ENCODE measurements at places on chromosomes 16 and 17. TPM values are rescaled to one million over a fixed set of nuclear protein-coding genes. Genes with fewer than 3 reads are reported as not detected.
A peak's percentile ranks its signal among the peaks of the same experiment; 100 is the strongest.

UTP18 gene
- total RNA-seq = 18.3 TPM

UTS2R gene
- total RNA-seq = not detected

- peak overlapping the region; percentile 98 for H3K27ac ChIP-seq
- peaks cover 3% of the 10 kb centered on the region for H3K36me3 ChIP-seq
- DNase-seq = peak; percentile 91
- peaks cover 49% of the 10 kb centered on the region for H3K4me1 ChIP-seq
- H3K4me3 ChIP-seq = peak overlapping the region; percentile 91
These were observed 618 bp downstream of the TRIM47 start for GRCh38 chr17:75877752-75878173.

- H3K4me3 ChIP-seq = no peak overlapping the region
- H3K36me3 ChIP-seq = peaks cover 11% of the 10 kb centered on the region
- no peaks in the 10 kb centered on the region for H3K27me3 ChIP-seq
- H3K4me1 ChIP-seq = no peaks in the 10 kb centered on the region
These were observed 12.9 kb downstream of the IL21R start for GRCh38 chr16:27414788-27415431.

DNA sequence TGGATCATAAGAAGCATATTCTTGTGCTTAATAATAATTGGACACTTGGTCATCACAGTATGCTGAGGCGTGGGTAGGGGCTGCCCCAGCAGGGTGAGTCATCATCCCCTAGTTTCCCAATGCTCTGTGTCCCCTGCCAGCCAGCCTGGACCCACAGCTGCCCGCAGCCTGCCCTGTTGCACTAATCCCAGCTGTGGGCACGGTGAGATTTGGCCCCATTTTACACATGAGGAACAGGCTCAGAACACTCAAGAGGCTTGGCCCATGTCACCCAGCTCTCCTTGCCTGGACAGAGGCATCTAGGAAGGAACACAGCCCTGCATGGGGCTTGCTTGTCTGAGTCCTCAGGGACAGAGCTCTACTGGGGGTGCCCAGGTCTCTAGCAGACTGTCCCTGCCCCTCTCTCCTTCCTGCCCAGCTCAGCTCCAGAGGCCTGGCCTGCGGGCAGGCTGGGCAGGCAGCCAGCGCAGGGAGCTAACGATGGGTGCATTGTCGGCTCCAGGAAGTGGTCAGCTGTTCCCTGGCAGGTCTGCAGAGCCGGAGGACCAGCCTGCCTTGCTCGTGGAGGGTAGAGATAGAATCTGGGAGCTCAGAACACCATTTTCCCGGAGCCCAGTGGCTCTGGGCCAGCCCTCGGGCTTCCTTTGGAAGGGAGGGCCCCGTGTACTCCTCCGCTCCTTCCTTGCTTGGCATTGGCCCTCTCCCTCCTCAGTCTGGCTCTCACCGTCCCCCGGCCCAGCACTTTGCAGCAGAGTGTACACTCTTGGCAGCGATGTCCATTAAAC, 189.4 kb downstream of the RAB11FIP4 start:
- no peaks in the 10 kb centered on the region for H3K27me3 ChIP-seq
- peak overlapping the region; percentile 28 for H3K4me3 ChIP-seq
- peaks cover 48% of the 10 kb centered on the region for H3K4me1 ChIP-seq
- peak overlapping the region; percentile 95 for H3K27ac ChIP-seq
- peaks cover 6% of the 10 kb centered on the region for H3K36me3 ChIP-seq
- DNase-seq = no peak

DNA sequence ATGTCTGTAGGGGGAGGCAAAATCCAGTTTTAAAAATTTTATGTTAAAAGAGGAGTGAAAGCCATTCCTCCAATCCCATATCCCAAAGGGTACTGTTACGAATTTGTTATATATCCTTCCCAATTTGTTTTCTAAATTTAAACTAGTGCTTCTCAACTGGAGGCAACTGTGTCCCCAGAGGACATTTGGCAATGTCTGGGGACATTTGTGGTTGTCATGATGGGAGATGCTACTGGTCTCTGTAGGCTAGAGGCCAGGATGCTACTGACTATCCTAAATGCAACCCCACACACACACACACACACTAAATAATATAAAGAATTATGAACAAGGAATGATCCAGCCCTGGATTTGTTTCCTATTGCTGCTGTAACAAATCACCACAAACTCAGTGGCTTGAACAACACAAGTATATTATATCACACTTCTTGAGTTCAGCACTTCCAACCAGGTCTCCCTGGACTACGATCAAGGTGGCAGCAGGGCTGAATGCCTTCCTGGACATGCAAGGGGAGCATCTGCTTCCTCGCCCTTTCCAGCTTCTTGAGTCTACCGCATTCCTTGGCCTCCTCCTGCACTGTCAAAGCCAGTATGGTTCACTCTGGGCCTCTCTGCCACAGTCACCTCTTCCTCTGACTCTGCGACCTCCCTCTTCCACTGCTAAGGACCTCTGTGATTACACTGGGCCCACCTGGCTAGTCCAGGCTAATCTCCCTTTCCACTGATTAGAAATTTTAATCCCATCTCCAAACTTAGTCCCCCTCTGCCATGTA, 30.1 kb downstream of the ARHGAP17 start:
- H3K4me1 ChIP-seq = peaks cover 82% of the 10 kb centered on the region
- no peak overlapping the region for H3K4me3 ChIP-seq
- no peaks in the 10 kb centered on the region for H3K27me3 ChIP-seq
- no peak for DNase-seq

DNA sequence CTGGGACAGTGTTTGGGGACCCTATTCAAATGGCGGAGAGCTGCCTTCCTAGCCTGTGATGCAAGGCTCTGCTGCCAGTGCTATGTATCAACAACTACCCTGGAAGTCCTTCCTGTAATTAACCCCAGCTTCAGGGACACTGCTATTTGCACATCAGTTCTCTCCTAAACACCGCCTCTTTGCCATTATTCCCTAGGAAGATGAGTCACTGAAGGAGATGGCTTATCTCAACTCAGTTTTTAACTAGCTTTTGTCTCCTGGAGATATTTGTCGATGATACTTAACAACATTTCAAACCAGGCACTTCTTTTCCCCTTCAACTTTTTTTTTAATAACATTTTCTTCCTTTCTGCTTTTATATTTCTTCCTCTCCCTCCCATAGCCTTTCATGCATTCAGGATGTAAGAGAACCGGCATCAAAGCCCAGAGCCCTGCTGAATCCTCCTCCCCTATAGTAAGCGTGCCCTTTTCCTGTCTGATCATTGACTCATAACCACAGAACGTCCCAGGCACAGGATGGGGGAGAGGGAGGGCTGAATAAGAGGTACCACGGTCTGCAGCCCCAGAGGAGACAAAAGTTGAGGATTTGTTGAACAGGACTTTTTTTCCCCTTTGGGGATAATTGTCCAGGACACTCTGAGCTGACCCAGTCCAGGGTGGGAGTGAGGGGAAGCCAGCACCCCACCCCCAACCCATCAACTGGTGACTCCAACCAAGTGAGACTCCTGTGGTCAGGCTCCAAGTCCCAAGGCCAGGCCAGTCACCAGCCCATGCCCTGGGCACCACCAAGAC, 387.8 kb upstream of the SALL1 start:
- H3K4me3 ChIP-seq = no peak overlapping the region
- H3K36me3 ChIP-seq = no peaks in the 10 kb centered on the region
- DNase-seq = no peak
- peaks cover 6% of the 10 kb centered on the region for H3K4me1 ChIP-seq

DNA sequence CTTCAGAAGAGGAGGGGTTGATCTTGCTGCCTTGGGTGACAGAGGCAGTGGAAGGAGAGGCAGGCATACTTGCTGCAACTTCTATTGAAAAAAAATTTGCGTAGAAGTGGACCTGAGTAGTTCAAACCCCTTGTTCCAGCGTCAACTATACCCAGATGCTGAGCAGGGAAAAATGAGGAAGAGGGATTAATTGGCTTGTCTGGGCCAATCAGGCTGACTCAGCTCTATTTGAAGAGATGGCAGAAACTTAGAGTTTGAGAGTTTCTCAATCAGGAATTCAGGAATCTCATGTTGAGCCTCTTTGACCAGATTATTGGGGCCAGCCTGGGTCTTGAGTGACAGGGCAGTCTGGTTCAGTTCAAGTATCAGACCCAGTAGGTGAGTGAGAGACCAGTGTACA, 17.6 kb downstream of the CASC3 start:
- no peak overlapping the region for H3K27ac ChIP-seq
- no peaks in the 10 kb centered on the region for H3K27me3 ChIP-seq

WDR90 gene
- 17.0 TPM for total RNA-seq

GRCh38 chr16:79067600-79067999, 532.9 kb downstream of the MAF start:
- no peak overlapping the region for H3K27ac ChIP-seq
- DNase-seq = no peak

CHST5 gene
- total RNA-seq = 0.17 TPM

DNA sequence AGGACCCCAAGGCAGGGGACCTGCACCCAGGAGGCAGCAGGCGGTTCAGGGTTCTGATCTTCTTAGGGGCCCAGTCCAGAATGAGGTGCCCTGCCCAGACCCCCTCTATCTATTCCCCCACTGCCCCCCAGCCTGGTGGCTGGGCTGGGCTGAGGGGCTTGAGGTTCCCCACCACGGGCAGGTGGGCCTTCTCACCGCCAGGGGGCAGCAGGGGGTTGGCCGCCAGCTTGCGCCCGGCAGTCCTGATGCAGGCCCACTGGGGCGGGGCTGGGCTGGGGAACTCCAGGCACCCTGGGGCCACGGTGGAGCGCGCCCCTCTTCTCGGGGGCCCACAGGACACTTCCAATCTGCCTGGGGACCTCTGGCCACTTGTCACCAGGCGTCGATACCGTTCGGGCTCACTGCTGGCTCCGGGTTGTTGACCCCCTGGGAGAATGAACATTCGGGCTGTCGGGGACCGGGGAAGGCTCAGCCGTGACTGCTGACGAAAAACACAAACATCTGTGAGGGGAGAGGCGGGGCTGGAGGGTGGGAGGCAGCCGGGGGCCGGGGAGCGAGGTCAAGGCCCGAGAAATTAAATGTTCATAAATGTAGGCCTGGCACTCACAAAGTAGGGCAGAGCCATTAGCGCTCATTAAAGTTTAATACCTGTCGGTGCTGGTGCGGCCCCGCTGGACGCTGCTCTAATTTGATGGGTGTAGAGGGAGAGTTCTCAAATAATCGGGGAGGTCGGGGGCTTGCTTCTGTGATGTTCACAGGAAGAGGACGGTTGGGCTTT, 219.3 kb upstream of the GSE1 start:
- no peaks in the 10 kb centered on the region for H3K36me3 ChIP-seq
- H3K27ac ChIP-seq = no peak overlapping the region
- peak; percentile 86 for DNase-seq
- no peak overlapping the region for H3K4me3 ChIP-seq
- peaks cover 58% of the 10 kb centered on the region for H3K4me1 ChIP-seq
- H3K27me3 ChIP-seq = peaks cover 1% of the 10 kb centered on the region

DNA sequence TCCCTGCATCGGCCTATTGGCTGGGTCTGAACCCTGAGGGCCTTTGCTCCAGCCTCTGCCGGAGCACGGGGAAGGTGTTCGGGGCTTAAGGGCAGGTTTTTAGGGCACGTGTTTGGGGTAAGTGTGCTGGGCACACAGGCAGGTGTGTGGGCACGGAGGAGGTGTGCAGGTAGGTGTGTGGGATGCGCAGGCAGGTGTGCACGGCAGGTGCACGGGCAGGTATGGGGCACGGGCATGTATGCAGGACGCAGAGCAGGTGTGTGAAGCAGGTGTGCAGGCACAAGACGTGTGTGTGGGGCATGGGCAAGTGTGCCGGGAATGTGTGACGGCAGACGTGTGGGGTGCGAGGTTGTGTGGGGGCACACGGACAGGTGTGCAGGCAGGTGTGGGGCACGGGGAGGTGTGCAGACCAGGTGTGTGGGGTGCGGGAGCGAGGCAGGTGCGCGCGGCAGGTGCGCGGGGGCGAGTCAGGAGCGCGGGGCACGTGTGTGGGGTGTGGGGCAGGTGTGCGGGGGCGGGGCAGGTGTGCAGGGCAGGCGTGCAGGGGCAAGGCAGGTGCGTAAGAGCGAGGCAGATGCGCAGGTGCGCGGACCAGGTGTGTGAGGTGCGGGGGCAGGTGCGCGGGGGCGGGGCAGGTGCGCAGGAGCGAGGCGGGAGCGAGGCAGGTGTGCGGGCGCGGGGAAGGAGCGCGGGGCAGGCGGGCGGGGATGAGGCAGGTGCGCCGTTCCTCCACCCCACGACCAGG, 28.6 kb upstream of the METRNL start:
- DNase-seq = no peak
- peaks cover 14% of the 10 kb centered on the region for H3K4me1 ChIP-seq
- H3K27ac ChIP-seq = peak overlapping the region; percentile 69
- H3K4me3 ChIP-seq = peak overlapping the region; percentile 80
- H3K36me3 ChIP-seq = peaks cover 6% of the 10 kb centered on the region

GRCh38 chr17:4448197-4448980, 14.6 kb downstream of the SPNS3 start:
- no peak overlapping the region for H3K4me3 ChIP-seq
- peaks cover 6% of the 10 kb centered on the region for H3K27me3 ChIP-seq
- H3K27ac ChIP-seq = no peak overlapping the region
- no peaks in the 10 kb centered on the region for H3K36me3 ChIP-seq
- peaks cover 2% of the 10 kb centered on the region for H3K4me1 ChIP-seq

DNA sequence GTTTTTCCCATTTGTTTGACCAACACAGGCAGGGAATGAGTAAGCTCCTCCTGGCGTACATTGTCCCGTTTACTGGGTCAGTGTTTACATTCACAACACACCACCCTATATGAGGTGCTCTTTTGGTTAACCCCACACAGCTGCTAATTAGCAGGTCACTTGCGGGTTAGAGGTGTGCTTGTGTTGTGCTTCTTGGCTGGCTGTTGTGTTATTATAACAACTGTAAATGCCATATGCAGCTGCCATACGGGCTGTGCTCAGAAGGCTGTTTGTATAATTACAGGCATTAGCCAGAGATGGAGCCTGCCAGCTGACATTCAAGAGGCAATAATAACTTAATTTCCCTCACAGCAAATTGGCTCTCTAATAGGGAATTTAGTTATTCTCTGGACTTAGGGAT, 205.1 kb upstream of the ELAC2 start:
- H3K27me3 ChIP-seq = peaks cover 47% of the 10 kb centered on the region
- DNase-seq = no peak
- no peaks in the 10 kb centered on the region for H3K4me1 ChIP-seq
- no peaks in the 10 kb centered on the region for H3K36me3 ChIP-seq
- H3K27ac ChIP-seq = no peak overlapping the region
- H3K4me3 ChIP-seq = no peak overlapping the region

DNA sequence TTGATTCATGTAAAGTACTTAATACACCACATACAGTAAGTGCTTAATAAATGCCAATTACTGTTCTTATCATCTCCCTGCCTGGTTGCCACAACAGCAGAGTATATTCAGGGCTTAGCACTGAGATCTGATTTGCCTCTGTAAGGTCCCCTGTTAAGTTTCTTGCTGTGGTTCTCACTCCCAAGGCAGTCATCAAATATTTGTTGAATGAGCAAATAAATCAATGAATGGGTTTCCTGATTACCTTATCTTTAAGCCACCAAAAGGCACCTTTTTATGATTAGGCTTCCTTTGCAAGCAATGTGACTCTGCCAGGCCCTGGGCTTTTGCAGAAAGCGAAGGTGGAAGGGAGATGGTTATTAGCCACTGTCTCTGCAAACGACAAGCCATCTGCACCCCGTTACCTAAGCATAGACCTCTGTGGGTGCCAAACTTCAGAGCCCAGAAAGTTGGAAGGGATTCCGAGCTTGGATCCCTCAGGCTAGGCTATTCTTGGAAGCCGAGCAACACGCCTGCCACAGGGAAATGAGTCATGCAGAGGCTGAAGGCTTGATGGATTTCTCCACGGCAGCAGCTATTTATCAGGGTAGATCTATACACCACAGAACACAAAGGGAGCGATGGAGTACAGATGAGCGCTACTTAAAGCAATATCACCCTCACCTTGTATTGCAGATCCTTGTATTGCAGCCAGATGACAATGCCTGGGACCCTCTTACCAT, 102.0 kb downstream of the GRIN2A start:
- no peaks in the 10 kb centered on the region for H3K27me3 ChIP-seq
- no peak for DNase-seq

- H3K4me3 ChIP-seq = no peak overlapping the region
- no peak overlapping the region for H3K27ac ChIP-seq
- no peaks in the 10 kb centered on the region for H3K36me3 ChIP-seq
- DNase-seq = no peak
- H3K4me1 ChIP-seq = no peaks in the 10 kb centered on the region
- H3K27me3 ChIP-seq = peaks cover 3% of the 10 kb centered on the region
These were observed 658.8 kb upstream of the GOT2 start for GRCh38 chr16:59392911-59393310.

NUP85 gene
- total RNA-seq = 63.9 TPM
